Stimulated activated CD4-positive, alpha-beta T cell treated with anti-CD3 and anti-CD28 coated beads, Interleukin-12 subunit alpha, Interleukin-12 subunit beta, amount 100 ng/mL, for 4 hours (primary cell): ENCODE measurements at places on chromosomes 13 and 19.

DNA sequence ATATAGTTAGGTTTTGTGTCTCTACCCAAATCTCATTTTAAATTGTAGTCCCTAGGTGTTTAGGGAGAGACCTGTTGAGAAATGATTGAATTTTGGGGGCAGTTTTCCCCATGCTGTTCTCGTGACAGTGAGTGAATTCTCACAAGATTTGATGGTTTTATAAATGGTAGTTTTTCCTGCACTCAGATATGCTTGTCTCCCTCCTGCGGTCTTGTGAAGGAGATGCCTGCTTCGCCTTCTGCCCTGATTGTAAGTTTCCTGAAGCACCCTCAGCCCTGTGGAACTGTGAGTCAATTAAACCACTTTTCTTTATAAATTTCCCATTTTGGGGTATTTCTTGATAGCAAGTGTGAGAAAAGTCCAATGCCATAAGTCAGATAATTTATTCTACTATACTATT, 1977.5 kb upstream of the PCDH20 start:
- no peak for DNase-seq

- DNase-seq = no peak
Measured at GRCh38 chr13:40408602-40409001, 257.8 kb downstream of the FOXO1 start.

- DNase-seq = no peak
Measured at GRCh38 chr19:13079542-13079986, 23.1 kb downstream of the LYL1 start.

DNA sequence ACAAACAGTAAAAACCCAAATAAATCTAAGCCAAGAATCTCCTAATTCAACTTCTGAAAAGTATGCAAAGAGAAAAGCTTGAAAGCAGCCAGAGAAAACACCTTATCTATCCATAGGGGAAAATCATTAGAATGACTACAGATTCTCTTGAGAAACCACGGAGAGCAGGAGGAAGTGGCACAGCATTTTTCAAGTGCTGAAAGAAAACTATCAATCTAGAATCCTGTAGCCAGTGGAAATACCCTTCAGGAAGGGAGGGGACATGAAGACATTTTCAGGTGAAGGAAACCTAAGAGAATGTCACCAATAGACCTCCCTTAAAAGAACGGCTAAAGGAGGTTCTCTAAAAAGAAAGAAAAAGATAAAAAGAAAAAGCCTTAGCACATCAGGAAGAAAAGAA, 66.2 kb upstream of the XPO4 start:
- DNase-seq = no peak

GRCh38 chr19:12723641-12724426, at the start of gene TNPO2:
TNPO2 (minus strand) TSS chr19:12723932; CDS start chr19:12720977, 2,955 bp downstream.
- DNase-seq = peak; percentile 71

DNA sequence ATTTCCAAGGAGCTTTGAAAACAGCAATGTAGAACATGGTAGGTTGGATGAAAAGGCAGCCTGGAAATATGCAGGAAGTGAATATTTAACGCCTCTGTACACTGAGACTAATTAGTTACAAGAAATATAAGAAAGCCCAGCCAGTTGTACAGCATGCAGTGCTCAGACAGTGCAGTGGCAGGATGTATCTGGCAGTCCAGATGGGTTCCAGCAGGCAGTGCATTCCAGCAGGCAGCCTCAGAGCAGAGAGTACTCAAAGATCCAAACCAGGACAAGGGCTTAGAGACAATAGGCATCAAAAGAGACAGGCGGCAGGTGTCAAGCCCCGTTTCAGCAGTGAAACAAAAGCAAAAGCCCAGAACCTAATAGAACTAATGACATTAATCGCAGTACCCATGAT, 2776.3 kb downstream of the PCDH9 start:
- DNase-seq = no peak

DNA sequence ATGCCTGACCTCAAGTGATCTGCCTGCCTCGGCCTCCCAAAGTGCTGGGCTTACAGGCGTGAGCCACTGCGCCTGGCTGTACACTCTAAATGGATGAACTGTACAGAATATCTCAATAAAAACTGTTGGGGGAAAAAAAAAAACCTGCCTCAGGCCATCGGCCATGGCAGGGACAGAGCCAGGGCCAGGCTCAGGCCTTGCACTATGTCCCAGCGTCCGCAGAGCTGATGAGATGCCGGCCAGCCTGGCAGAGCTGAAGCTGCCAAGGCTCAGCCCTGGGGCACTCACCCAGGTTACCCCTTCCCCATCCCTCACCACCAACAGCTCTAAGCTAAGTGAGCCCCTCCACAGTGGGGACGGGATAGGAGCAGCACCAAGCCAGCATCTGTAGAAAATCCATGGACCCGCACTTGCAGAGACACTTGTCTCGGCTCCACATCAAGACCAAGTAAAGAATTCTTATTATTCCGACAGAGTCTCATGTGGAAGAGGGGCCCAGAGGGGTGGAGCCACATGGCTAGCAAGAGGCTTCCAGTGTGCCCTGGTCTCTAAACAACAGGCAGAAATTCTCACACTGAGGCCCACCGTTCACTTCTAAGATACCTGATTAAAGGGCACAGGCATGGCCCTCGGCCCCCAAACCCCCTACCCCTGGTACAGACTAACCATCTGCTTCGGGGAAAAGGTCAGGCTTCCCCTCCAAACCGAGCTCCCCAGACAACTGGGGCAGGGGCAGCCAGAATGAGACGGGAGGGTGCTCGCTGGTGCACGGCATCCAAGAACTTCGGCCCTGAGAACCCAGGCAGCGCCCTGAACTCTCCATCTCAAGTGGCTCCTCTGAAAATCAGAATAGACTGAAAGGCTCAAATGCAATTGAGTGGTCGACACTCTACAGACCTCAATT, 5.8 kb downstream of the PPP6R1 start:
- no peak for DNase-seq

GRCh38 chr19:10593820-10594637, 6.9 kb upstream of the AP1M2 start:
- DNase-seq = no peak

- no peak for DNase-seq
Measured at GRCh38 chr19:7654401-7654800, 14.4 kb upstream of the RETN start.

DNA sequence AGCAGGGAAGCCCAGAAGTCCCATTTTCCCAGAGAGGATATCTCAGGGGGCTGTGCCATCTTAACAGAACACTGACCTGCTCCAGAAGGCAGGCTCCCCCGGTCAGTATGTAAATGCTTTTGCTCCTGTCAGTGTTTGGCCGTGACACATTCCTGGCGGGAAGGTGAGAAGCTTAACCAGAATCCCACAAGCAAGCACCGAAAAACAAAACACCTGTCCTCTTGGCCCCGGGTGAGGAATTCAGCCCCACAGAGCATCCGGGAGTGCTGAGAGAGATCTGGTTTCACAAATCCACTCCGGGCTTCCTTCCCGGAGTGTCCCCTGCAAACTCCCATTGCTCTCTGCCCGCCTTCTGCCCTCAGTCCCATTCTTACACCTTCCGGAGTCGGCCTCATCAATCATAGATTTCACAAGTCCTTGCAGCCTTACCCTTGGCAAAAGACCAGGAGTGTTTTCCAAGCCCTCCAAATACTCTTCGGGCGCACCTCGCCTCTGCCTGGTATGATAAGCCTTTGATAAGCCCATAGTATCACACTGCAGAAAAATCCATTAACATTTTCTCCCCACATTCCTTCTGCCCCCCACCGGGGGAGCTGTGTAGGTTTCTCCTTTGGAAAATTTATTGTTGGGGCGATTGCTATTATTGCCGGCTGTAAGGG, 12.2 kb downstream of the TPM4 start:
- DNase-seq = no peak

DNA sequence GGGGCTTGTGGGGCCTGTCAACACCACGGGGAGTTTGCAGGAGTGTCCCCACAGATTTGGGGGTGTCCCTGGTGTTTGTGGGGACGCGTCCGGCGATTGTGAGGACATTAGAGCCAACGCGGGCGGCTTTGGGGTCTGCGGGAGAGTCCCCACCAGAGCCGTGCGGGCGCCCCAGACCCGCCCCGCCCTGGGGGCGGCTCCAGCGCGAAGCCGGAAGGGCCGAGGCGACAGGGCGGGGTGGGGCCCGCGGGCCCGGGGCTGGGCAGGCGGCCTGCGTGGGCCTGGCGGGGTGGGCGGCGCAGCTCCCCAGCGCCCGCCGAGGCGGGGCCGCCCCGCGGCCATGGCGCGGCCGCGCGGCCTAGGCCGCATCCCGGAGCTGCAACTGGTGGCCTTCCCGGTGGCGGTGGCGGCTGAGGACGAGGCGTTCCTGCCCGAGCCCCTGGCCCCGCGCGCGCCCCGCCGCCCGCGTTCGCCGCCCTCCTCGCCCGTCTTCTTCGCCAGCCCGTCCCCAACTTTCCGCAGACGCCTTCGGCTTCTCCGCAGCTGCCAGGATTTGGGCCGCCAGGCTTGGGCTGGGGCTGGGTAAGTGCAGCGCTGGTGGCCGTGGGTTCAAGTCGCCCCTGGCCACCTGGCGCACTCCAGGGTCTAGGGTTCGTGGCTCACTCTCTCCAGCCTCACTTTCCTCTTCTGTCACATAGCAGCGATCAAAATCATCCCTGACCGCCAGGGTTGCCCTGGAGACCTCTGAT, 10.3 kb downstream of the PDE4A start:
- no peak for DNase-seq

DNA sequence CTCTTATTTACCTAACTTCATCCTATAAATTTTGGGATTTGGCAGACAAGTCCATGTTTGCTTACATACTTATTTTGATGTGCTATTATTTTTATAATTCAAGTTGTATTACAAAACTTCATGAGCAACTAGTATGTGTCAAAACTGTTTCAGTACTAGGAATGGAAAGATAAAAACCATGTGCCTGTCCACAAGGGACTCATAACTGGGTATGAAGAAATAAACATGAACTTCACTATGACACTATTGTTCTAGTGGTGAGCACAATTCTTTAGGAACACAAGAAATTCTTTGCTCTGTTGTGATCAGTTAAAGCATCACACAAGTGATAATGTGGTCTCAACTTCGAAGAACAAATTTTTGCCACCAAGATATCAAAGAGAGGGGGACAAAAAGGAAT, 97.5 kb upstream of the FBXL3 start:
- no peak for DNase-seq

DNA sequence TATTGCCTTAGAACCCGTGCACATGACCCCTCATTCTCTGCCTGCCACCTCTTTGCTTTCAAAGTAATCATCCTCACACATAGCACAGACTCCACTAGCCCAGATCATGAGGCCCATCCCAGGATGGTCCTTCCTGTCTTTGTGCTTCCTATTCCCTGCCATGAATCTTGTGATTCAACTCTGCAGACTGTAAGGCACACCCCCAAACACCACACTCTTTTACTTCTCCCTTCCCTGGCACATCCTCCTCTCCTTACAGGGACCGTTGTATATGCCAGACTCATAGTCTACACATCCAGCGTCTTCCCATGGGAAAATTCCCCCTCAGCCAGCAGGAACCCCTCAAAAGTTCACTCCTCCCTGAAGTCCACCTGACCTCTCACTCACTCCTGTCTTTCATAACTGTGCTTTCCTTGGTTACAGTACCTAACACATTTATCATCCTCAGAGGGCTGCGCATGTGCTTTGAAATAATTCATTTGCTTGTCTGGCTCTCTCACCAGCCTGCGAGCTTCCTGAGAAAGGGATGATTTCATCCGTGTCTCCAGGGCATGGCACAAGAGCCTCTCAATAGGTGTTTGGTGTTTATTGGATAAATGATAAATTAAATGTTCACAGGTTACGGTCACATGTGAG, 26.8 kb upstream of the LRCH1 start:
- DNase-seq = no peak

- no peak for DNase-seq
Measured at GRCh38 chr19:5996623-5997320, 18.8 kb upstream of the RANBP3 start.

DNA sequence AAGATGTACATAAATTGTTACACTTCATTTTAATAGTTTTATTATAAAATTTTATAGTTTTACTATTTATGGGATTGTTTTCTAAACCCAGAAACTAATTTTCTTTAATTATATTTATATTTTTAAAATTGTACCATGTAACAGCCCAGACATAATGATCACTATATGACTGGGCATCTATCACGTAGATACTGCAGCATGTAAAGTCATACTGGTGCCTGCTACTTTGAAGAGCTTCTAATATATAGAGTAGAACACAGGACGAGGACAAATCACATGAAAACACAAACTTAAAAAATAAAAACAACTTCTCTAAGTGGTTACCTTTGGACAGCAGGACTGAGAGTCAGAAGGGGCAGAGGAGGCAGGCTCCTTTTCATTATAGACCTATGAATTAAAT, 5.3 kb downstream of the ELF1 start:
- DNase-seq = no peak
